ENCODE measurements at places on chromosomes 2 and 18.

- DNase-seq, result no peak
Observed at GRCh38 chr2:232831496-232831895, 38.6 kb upstream of the SNORC start.

GRCh38 chr2:169143998-169144397 lies 74.6 kb downstream of the DHRS9 start:
- DNase-seq, result no peak

GRCh38 chr2:205612636-205613035 lies 69.7 kb upstream of the NRP2 start:
- no peak for DNase-seq

DNA sequence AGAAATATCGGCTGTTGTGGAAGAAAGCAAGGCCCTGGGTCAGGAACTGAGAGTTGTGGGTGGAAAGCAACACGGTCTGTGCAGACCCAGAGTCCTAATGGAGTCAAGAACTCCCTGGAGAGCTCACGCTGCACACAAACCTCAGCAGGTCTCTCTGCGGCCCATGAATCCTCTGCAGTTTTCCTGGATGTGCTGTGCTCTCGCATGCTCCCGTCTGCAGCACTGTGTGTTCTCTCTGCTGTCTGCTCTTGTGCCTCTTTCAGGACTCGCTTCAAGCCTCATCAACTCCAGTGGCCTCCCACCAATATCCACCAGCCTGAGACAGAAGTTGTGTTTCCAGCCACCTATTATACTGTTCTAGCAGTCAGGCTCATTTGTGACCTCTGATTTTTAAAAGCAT lies 24.3 kb downstream of the RNU4ATAC start:
- no peak for DNase-seq

DNA sequence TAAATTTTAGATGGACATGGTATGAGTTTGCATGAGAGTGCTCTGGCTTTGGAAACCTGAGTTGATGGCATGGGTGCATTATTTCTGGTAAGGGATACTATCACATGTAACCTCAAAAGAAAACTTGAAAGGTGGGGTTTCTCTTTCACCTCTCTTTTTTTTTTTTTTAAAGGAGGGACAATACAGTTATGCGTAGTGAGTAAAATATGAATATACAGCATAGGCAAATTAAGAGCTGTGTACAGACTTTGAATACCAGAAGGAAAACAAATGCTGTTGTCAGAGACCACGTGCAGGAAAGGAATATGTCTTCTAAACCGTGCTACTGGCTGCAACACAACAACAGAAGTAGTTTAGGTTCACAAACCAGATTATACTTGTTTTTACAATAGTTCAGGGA lies 82.1 kb downstream of the MAP4K4 start:
- DNase-seq, result no peak

GRCh38 chr2:107932488-107932887 lies 53.8 kb upstream of the SLC5A7 start:
- DNase-seq, result no peak

GRCh38 chr2:44172576-44172975 lies 3.9 kb downstream of the PPM1B start:
- DNase-seq, result no peak

DNA sequence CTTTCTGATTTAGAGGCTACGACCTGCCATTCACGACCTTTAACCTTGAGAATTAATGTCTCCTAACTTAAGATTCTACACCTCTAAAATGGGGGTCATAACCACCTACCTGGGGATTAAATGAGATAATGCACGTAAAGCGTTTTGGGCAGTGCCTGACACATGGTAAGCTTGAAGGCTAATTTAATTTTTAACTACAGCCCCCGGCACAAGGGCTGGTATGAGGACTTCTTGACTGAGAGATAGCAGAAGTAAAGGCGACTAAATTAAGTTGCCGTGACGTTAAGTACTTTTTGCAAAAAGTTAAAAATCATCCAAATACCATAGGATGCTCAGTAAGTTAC lies 549 bp downstream of the MRPL35 start:
- no peak for DNase-seq

DNA sequence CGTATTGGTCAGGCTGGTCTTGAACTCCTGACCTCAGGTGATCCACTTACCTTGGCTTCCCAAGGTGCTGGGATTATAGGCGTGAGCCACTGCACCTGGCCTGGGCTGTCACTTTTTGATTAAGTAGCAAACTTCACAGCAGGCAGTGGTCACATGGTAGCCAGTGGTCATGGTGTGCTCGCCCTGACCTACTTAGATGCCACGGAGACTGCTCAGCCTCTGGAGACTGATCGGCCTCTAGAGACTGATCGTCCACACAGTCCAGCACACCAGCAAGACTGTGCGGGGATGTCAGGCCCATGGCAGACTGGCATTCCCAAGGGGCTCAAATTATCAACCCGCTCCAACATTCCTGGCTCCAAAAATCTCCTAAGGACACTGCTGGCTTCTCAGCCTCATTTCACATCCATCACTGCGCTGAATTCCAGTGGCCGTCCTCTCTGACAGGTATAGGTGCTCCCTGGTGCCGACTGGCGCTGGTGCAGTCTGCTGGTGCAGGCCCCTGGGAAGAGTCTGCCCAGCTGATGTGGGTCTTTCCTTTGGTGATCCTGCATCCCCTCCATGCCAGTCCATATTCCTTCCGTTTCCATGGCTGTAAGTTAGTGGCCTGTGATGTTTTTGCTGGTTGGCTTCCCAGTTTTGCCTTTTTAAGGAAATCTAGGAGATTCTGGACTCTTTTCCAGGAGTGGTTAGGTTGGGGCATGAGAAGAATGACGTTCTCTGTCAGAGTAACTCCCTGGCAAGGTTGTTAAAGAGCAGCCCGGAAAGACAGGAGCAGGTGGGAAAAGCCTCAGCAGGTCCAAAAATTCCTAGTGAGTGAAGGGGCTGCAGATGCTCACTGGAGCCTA lies 374.5 kb upstream of the HS6ST1 start:
- no peak for DNase-seq

- peak; percentile 75 for DNase-seq
Observed at GRCh38 chr18:5294457-5295230, 882 bp downstream of the ZBTB14 start.

- no peak for DNase-seq
Observed at GRCh38 chr18:79527656-79528315, 132.1 kb downstream of the NFATC1 start.

- no peak for DNase-seq
Observed at GRCh38 chr2:48991415-48992131, 162.7 kb downstream of the FSHR start.

DNA sequence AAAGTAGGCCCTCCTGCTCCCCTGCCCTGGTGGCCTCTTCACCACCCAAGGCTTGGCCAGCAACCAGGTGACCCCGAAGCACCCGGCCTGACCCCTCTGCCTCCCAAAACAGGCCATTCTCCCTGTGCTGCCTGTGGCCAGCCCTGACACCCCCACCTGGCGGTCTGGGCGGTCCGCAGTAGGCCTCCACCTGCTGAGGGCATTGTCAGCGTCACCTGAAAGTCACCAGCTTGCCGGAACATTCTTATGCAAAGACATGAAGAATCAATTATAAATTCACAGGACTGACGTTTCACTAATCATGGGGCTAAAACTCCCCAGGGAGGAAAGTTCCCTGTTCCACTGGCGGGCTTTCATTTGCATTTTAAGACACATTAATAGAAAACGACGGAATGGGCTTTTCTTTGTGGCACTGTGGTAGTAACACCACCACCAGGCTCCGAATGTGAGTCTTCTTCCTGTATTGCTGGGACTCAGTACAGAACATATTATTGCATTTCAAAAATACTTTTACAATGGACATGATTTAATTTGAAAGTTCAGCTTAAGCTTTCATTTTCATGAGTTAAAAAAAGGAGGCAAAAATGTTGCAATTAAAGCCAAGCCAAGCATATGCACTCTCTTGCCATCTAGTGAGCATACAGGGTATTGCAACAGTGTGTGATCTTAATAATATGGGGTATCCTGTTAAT lies 57.4 kb downstream of the ADI1 start:
- DNase-seq, result no peak

DNA sequence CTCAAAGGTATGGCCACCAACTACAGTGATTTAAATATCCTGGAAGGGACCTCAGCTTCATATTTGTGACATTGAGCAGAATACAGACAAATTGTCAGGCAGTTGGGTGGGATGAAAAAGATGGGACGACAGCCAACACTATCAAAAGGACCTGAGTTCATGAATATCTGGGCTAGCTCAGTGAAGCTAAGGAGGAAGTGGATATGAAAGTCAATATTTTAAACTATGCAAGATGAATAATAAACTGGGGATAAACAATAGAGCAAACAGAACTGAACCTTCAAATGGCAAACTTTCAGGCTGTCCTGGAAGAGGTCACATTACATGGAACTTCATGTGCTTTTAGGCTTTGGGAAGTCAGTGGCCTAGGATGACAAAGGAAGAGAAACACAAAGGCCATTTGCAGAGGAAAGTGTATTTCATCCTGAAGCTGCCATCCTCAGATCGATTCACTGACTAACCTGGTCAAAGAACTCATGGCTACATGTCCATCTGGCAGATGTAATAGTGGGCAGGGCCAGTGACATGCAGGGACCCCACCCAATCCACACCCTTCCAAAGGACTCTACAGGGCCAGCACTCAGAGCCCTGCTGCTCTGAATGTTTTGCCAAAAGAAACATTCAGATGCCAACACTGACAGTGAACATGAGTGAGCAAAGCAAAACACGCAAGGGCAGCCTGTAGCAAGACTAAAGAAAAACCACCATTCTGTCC lies 175.7 kb downstream of the ETAA1 start:
- DNase-seq, result no peak

DNA sequence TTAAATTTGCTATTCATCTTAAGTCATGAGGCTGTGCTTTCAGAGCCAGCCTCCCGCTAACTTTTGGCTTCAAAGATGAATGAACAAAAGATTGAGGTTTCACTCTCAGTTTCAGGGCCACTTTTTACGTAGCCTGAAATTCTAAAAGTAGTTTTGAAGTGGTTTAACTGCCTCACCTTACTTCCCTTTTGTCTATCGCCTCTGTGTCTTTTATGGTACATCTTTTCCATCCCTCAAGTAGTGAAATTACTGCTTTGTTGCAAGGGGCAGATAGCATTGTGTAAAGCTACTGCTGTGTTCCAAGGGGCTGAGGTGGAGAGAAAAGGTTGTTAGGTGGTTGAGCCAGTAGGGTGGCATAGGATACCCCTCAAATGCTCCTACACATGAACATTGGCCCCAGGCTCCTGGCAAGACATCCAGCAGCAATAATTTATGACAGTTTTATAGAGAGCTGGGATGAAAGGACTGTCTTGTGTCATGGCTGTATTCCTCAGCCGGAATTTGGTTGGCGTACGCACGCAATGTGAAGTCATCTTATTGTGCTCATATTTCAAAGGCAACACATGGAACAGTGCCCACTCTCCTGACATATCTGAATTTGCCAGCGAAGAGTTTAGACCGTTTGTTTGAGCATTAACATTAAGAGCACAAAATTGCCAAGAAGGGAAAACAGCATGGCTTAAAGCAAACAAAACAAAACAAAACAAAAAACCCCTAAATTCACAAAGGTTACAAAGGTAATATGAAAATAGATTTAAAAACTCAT lies 32.2 kb downstream of the QPCT start:
- DNase-seq, result no peak

DNA sequence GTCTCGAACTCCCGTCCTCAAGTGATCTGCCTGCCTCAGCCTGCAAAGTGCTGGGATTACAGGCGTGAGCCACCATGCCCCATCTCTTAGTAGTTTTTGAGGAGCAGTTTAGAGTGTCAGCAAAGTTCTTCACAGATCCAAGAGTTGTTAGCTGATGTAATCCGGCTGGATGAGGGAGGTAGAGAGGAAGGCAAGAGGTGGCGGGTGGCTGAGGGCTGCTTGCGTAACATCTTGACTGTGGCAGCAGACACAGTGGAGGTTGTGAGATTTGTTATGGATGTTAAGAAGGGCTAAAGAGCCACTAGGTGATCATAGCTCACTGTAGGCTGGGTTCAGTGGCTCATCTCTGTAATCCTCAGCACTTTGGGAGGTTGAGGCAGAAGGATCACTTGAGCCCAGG lies 19.5 kb upstream of the FAM136A start:
- no peak for DNase-seq

- no peak for DNase-seq
Observed at GRCh38 chr2:88481691-88482336, 29.3 kb upstream of the FOXI3 start.

DNA sequence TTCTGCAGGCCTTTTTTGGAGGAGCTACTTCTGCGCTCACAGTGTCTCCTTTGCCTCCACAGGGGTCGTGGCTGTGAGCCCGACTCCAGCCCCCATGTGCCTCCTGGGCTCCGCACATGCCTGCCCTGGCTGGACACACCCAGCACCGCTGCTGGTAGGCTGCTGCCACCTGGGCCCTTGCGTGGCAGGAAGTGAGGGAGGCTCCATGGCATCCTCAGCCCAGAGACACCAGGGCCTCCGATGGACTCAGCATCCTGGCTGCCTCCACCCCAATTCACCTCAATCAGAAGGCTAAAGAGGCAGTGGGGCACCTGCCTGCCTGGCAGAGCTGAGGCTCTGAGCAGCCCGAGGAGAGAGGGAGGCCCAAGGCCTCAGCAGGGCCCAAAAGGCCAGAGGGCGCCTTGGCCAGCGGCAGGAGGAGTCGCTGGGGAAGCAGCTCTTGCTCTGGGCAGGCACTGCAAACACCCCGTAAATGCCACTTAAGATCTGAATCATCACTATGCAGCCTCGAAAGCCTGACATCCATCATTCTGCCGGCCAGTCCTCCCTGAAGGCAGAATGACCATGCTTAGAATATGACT lies 68.3 kb upstream of the OTOS start:
- no peak for DNase-seq

DNA sequence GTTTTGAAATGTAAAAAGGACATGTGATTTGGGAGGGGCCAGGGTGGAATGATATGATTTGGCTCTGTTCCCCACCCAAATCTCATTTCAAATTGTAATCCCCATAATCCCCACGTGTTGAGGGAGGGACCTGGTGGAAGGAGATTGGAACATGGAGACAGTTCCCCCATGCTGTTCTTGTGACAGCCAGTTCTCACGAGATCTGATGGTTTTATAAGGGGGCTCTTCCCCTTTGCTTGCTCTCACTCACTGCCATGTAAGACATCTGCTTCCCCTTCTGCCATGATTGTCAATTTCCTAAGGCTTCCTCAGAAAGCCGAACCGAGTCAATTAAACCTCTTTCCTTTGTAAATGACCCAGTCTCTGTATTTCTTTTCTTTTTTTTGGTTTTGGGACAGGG lies 39.2 kb downstream of the FECH start:
- DNase-seq, result no peak

GRCh38 chr18:24271381-24272228 lies 126.0 kb downstream of the OSBPL1A start:
- DNase-seq, result no peak

All from GF-D8 (cell line).